ENCODE measurements at places on chromosomes 12 and 14. TPM values are rescaled to one million over a fixed set of nuclear protein-coding genes. Genes with fewer than 3 reads are reported as not detected.

GRCh38 chr12:1796515-1797010, 23.8 kb upstream of the LRTM2 start:
- peak; percentile 18 for DNase-seq

- DNase-seq = no peak
Observed at GRCh38 chr12:53474819-53475218, 22.9 kb downstream of the PCBP2 start.

DNA sequence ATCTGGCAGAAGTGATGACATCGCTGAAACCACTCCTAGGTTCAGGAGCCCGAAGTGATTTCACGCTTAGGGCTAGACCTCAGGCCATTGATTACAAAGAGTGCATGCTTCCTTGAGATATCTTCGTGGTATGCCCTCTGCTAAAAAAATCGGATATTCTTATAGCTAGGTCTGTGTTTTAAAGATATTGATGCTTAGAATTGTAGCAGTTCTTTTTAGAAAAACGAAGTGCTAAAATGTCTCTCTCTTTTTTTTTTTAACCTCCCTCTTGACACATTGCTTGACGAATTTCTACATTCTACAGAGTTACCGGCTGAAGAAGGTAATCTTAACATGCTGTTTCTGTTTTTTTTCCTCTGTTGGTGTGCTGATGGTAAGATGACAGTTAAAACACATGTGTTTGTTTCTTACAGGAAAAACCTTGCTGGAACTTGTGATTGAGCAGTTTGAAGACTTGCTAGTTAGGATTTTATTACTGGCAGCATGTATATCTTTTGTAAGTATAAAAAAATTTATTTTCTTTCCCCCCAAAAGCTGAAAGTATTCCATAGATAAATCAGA, 1.3 kb downstream of the ATP2A2 start:
- DNase-seq = peak; percentile 18

- no peak for DNase-seq
Observed at GRCh38 chr12:7797698-7798398, 8.6 kb downstream of the NANOG start.

C2CD5 gene
- total RNA-seq = 61.8 TPM

DAO gene
- total RNA-seq = not detected

Measured in OCI-LY7 (cell line).